ENCODE measurements at places on chromosomes 13 and 19.

DNA sequence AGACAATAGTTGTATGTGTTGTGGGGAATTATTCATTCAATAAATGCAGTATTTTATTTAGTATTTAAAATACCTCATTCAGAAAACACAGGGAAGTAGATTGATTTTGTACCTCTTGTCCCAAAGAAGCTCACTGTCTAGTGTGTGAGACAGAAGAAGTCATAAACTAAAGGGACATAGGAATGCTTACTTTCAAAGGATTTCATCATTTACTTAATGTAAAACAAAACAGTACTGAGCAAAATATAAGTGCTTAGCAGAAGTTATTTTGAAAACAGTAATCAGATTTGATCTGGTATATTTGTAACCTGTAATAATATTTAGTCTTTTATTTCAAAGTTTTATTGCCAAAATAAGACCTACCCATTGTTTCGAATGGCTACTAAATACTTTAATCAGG is 117.9 kb downstream of the TDRD3 start:
- DNase-seq: no peak

DNA sequence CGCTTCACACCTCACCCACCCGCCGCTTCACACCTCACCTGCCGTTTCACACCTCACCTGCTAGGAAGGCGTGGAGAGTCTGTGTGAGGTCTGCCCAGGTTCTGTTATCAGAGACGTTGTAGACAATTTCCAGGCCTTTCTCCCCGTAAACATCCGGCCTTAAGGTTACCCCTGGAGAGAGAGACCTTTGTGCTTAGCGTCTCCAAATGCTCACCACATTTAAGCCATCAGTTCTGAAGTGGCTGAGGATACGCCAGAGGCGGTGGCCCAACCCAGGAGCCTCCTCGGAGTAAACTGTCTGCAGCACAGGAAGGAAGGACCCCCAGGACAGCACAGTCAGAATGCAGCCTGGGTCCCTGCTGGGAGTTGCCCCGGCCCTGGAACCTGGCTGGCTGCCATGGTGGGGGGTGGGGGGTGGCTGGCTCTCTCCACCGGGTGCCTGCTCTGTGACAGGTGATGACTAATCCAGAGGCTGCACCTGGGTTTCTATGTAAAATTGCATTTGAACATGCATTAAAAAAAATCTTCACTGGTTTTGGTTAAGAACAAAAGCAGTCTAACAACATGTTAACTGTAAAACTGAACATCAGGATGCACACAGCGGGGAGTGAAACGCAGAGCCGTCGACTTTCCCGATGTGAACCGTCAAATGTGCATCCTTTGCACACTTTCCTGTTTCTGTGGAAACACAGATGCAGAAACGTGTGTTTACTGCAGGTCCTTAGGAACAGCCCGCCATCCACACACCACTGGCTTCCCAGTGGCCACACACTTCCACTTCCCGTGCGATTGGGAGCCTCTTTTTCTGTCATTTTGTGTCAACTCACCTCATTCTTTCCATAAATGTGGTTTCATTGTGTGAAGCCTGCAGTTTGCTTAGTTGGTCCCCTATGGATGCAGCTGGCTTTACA is 4.5 kb downstream of the ATP4B start:
- DNase-seq: no peak

GRCh38 chr13:33514362-33514761 is 228.8 kb upstream of the STARD13 start:
- no peak for DNase-seq

- no peak for DNase-seq
Observed at GRCh38 chr19:16096280-16096855, 15.3 kb upstream of the RAB8A start.

GRCh38 chr19:1909761-1910080 is 4.5 kb downstream of the ADAT3 start:
- DNase-seq: no peak

- DNase-seq: no peak
Observed at GRCh38 chr13:39811696-39812095, 156.2 kb downstream of the COG6 start.

DNA sequence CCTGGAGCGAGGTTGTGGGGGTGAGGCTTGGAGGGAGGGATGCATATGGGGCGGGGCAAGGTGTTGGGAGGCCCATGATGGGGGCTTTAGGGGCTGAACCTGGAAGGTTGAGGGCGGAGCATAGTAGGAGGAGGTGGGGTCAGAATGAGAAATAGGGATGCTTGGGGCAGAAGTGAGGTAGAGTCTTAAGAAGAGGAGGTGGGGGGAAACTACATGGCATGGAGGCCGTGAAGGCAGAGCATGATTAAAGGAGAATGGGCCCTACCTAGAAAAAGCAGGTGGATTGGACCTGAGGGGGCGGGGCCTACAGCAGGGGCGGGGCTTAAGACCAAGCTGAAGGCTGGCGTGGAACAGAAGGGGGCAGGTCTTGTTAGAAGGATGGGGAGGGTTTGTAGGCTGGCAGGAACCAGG is 799 bp downstream of the NR1H2 start:
- DNase-seq: no peak
